GOT3 (cell line): ENCODE measurements at places on chromosomes 2 and 18.

- DNase-seq, result no peak
Observed at GRCh38 chr2:239081046-239081445, 233.2 kb downstream of the TWIST2 start.

DNA sequence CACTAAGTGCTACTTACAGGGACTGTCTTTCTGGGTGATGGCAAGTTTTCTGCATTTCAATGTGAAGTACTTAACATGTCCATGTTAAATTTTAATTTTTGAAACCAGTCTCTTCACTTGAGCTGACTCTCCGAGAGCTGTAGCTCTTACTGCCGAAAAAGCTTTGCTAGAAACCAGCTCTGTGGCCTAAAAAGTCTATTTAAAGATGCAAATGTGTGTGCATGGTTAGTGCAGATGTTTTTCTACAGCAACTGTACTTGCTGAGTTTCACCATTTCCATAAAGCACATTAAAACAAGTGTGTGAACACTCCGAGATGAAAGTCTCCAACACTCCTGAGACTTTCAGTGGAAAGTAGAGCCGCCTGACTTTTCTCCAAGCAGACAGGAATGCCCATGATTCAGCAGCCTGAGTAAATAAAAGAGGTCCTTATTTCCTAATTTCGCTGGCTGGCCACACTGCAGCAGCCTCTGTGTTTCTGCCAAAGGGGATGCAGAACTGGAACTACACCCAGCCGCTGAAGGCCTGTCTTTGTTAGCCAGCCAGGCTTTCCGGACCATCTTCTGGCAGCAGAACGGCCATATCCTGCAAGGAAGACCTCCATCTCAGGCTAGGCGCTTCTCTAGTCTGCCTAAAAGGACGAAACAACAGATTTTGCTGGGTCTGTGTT, 121.2 kb downstream of the ZNF521 start:
- peak; percentile 1 for DNase-seq

DNA sequence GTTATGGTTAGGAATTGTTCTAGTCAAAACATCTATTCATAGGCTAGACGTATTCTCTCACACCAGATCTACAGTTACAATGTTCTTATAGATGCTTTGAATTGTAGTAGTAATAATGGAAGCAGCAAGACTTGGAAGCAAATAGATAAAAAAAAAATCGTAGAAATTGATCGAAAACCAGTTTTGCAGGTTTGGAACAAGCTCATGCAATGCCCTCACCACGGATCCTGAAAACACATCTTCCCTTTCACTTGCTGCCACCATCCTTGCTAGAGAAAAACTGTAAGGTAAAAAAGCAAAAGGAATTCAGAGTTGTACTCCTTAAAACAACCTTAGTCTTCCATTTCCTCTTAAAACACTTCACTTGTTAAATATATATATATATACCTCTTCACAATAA, 4.4 kb downstream of the SULT1C4 start:
- DNase-seq, result no peak

DNA sequence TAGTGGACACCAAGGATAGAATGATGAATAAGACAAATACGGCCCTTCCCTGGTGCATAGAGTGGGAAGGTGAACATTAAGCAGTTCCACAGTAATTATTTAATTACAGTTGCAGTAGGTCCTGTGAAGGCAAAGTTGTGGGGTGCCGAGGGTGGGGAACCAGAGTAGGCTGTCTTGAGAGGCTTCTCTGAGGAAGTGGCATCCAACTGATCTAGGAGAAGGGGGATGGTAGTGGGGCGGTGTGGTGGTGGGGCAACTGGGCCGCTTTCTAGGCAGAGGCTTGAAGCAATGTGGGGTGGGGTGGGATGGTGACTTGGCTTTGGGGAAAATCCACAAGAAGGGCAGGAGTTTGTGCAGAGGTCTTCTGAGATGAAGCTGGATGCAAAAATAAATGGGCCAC, 11.7 kb downstream of the ACSL3 start:
- no peak for DNase-seq

DNA sequence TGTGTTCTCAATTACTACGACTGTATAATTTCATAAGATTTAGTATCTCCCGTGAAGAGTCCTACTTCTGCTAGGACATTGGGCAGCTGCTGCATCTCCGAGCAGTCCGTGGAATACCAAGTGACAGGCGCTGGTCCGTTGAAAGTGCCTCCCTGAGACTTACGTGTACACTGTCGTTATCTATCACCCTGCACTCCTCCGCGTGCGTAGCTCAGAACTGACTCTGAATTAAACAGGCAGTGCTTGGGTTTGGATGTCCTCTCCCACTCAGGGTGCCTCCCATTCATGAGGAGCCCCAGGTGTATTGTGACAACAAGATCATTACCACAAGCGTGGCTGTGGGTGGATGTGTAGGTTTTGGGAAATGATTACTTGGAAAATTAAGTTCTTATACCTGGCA, 148.4 kb downstream of the SH3RF3 start:
- no peak for DNase-seq

GRCh38 chr2:176613323-176613987, 344.2 kb downstream of the MTX2 start:
- DNase-seq, result no peak

DNA sequence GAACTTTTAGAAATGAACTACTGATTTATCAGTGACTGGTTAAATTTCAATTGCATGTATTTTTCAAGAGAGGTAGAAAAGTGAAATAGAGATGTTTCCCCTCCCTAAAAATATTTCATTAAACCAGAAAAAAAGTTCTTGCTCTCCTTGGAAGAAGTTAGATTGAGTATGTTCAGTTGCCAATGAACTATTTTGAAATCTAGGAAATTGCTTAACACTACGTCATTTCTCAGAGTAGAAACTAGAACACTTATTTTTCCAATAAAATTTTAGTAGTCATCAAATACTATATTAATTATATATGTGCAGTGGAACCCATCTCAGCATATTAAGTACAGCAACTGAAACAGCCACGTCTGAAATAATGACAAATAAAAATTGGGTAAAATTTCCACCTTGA, 51.8 kb upstream of the STAT1 start:
- no peak for DNase-seq

GRCh38 chr2:45836740-45837139, 185.3 kb downstream of the PRKCE start:
- DNase-seq, result no peak

- DNase-seq, result no peak
Observed at GRCh38 chr2:44112096-44112495, 56.6 kb upstream of the PPM1B start.

DNA sequence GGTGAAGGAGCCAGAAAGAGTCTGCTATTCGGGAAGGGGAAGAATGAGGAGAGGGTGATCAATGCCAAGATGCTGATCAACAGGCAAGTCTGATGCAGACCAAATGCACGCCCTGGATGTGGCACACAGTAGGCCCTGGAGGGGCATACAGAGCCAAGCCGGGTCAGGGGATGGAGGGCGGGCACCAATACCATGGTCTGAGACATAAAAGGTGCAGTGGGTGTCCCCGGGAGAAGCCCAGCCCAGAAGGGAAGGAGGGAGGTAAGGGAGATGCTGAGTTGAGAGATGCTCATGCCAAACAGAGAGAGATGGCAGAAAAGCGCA, 66.6 kb upstream of the ID2 start:
- no peak for DNase-seq

GRCh38 chr18:23982155-23983079, 32.1 kb upstream of the TTC39C start:
- DNase-seq, result peak; percentile 12

GRCh38 chr2:137523931-137524330, 440.3 kb upstream of the HNMT start:
- DNase-seq, result no peak

GRCh38 chr2:69145204-69145603, 132.2 kb downstream of the ANTXR1 start:
- no peak for DNase-seq

DNA sequence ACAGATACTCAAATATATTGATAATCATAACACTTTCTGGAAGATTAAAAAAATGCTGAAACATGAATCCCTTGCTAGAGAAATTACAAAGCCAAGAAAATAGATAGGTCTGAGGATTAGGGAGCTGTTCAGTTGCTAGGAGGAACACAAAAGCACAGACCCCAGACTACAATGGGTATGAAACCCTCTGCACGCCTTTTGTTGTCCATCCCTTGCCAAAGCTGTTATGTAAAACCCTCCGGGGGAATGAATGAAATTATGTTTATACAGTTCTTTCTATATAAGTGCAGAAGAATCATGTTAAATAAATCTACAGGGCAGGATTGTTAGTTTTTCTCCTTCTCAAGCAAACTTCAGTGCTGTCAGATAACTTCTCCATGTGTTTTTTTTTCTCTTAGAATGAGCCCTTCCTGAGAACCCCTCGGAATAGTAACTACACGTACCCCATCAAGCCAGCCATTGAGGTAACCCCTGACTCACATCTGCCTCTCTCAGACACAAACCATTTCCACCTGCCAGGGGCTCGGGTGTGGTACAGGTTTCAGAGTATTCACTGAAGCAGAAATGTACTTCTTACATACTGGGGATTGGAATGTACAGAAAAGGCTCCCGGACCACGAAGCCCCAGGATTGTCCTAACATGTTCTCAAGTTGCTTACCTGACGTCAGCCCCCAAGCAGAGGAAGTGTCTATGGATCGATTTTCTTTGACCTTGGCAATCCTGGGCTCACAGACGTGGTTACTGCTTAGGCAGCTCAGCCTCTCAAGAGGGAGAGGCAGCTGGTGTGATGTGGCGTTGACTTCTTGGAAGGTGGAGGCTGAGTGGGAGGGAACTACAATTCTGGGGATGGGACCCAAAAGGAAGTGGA, 118.0 kb downstream of the PLB1 start:
- DNase-seq, result no peak

GRCh38 chr18:404061-404636, 96.4 kb downstream of the COLEC12 start:
- no peak for DNase-seq

- DNase-seq, result no peak
Observed at GRCh38 chr18:50619861-50620275, 60.0 kb downstream of the MAPK4 start.

- no peak for DNase-seq
Observed at GRCh38 chr2:96427917-96428316, 77.2 kb downstream of the NEURL3 start.

- DNase-seq, result no peak
Observed at GRCh38 chr2:131535526-131535925, 7.8 kb downstream of the CCDC74A start.

DNA sequence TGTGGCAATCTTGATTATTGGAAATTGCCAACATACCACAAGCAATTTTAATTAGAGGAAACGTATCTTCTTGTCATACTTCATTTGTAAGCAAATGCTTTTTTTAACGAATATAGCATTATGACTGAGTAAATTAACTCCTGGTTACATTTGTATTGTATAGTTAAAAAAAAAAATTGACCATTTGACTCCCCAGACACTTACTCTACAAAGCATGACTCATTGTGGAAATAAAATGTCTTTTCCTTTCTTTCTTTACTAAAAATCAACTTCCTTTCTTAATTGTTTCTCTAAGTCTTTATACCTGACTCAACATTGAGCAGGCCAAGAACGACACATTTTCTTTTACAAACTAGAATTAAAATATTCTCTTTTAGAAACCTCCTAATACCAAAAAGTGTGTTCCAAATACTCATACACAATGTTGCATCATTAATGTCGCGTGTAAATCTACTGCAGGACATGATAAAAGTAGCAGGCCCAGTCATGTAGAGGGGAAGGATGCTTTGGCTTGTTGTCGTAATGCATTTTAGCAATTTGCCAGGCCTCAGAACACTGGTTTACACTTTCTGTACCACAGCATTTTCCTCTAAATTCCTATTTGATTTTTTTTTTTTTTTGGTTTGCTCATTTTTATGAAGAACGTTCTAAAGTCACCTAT, 349.6 kb upstream of the KCNH7 start:
- no peak for DNase-seq

GRCh38 chr2:145088756-145089155, 568.8 kb upstream of the ZEB2 start:
- DNase-seq, result no peak

DNA sequence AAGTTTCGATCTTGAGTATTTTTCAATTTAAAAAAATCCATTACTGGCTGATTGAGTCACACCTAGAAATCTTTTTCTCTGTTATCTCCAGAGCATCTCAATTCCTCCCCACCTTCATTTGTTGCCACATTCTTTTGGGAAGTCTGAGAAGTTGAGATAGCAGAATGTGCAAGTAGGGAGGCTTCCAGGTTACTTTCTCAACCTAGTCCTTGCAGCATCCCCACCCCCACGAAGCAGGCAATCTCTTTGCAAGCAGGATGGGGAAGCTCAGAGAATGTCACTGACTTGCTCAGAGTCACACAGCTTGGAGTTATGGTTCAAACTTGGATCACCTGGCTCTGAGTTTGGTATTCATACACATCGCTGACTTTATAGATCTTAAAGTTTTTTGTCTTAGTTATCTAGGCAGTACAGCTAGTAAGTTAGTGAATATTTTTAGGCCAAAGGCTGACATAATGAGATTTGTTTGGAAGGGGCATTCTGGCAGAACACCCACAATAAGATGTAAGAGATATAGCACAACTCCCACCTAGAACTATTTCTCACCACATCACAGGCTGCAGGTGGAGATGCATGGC, 25.9 kb upstream of the LCLAT1 start:
- no peak for DNase-seq

GRCh38 chr2:7860693-7861092, 821.2 kb upstream of the ID2 start:
- no peak for DNase-seq

GRCh38 chr18:34795070-34795732, 85.1 kb downstream of the DTNA start:
- no peak for DNase-seq

GRCh38 chr2:98134172-98135005, 47.4 kb downstream of the VWA3B start:
- no peak for DNase-seq
